Choroid plexus epithelial cell (primary cell): ENCODE measurements at places on chromosomes 2 and 18.
A peak's percentile ranks its signal among the peaks of the same experiment; 100 is the strongest.

DNA sequence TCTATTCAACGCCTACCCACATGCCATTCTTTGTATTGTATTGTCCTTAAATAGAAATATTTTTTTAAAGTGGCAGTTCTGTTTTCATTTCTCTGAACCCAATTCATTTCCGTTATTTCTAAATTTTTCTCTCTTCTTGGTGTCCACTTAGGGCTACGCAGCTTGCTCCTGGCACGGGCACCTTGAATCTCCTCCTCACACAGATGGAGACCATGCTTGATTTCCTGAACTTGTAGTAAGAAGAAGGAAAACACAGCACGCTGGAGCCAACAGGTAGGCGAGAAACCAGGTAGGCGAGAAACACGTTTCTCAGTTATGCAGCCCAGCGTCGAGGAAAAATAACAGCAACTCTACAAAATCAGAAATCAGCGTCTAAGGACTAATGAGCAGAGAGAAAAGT lies 428.9 kb downstream of the STK39 start:
- no peak for DNase-seq

DNA sequence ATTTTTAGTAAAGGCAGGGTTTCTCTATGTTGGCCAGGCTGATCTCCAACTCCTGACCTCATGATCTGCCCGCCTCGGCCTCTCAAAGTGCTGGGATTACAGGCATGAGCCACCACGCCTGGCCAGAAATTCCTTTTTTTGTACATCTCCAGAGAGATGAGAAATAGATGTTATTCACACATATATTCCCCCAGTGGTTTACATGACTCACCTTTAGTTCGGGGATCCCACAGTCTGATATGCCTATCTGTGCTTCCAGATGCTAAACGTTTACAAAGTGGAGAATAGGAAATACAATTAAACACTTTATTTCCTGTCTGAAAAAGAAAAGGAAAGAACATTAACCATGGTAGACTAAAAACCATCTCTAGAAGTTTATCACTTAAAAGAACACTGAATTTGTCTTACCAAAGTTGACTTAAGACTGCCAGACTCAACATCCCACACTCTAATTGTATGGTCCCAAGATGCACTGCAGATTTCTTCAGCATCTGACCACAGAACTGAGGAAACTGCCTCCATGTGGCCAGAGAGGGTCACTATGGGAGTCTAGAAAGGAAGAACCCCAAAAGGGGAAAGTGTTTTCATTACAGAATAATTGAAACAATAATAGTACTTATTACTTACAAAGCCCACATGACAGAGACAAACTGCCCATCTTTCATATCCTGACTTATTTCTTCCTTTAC lies 12.6 kb upstream of the ICA1L start:
- peak; percentile 45 for DNase-seq

DNA sequence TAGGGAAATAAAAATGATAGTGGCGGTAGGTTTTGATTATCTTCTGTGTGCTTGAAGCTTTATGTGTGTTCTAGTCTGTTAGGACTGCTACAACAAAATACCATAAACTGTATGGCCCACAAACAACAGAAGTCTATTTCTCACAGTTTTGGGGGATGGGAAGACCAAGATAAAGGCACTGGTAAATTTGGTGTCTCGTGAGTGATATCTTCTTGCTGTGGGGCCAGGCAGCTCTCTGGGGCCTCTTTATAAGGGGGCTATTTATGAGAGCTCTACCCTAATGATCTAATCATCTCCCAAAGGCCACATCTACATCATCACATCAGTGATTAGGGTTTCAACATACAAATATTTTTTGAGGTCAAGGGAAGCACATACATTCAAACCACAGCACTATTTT lies 86.8 kb upstream of the SPHKAP start:
- no peak for DNase-seq

DNA sequence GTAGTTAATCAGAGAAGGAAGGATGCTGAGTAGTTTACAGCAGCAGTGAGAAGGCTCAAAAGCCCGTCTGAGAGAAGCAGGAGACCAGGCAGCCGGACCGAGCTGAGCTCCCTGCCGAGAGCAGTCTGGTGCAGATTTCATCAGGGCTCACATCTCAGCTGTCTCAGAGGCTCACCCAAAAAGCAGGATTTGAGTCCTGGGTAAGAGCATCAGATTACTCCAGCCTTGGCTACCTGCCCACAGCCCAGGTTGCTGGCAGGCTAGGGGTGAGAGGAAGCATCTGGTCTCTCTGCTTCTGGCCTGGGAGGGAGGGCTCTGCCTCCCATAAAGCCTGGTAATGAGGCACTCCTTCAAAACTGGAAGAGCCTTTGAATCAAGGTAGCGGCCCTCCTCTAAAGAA lies 140.5 kb downstream of the ST6GAL2 start:
- DNase-seq: no peak

- no peak for DNase-seq
These were observed 26.6 kb upstream of the ICOS start for GRCh38 chr2:203909974-203910373.

- no peak for DNase-seq
These were observed 88.2 kb upstream of the VWC2L start for GRCh38 chr2:214322662-214323061.

- peak; percentile 10 for DNase-seq
These were observed 206.0 kb downstream of the HDAC4 start for GRCh38 chr2:239194731-239195317.

- DNase-seq: peak; percentile 47
These were observed 8.7 kb downstream of the FAM178B start for GRCh38 chr2:96977631-96978195.

DNA sequence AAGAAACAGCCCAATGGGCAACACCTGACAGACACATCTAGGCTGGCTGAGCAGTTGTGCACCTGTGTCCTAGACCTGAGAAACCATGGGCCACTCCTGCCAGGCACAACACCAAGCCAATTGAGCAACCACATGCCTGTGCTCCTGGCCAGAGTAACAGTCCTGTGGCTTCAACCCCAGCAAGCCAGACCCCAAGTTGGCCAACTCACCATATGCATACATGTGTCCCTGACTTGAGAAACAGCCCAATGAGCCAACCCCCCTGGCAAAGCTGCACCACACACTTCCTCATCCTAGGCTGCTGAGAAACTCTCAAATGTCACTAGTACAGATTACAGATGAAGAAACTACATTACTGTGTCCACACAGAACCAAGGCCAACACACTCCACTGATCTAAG lies 36.6 kb downstream of the USP34 start:
- no peak for DNase-seq

- no peak for DNase-seq
These were observed 317.9 kb downstream of the GBX2 start for GRCh38 chr2:235850289-235850688.

GRCh38 chr2:212979799-212980198 lies 171.6 kb downstream of the IKZF2 start:
- no peak for DNase-seq

GRCh38 chr2:65620524-65620923 lies 188.1 kb upstream of the SPRED2 start:
- peak; percentile 45 for DNase-seq

DNA sequence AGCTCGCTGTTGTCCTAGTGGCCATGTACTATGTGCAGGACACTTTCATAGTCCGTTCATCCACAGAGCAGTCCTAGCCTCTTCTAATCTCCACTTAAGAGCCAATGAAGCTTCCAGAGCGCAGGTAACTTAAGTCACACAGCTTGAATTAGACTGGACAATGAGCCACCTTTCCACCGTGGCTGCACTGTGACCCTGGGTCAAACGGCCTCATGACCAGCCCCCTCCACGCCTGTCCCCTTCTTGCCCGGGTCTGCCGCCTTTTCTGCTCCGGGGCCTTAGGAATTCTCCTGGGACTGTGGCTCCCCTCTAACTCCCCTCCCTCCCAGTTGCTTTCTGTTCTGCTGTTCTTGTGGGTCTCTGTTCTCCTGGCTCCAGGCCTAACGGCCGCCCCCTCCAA lies 8.4 kb upstream of the PRKCE start:
- DNase-seq: peak; percentile 15

GRCh38 chr2:131093696-131094462 lies 619 bp upstream of the FAM168B start:
- no peak for DNase-seq

- no peak for DNase-seq
These were observed 69.6 kb downstream of the MYO1B start for GRCh38 chr2:191314697-191315364.

DNA sequence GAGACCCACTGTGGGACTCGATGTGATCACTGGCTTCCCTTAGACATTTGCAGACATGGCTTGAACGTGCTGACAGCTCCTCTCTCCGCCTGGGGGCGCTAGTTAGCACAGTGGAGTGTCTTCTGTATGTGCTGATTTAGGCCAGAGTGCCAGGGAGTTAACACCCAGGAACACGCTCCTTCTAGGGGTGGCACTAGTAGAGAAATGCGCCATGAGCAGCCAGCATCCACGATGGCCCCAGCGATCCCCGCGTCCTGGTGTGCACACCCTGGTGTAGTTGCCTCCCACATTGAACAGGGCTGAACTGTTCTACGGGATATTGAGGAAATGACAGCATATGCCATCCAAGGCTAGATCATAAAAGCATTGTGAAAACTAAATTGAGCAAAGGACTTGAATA lies 11.4 kb upstream of the NMUR1 start:
- no peak for DNase-seq

DNA sequence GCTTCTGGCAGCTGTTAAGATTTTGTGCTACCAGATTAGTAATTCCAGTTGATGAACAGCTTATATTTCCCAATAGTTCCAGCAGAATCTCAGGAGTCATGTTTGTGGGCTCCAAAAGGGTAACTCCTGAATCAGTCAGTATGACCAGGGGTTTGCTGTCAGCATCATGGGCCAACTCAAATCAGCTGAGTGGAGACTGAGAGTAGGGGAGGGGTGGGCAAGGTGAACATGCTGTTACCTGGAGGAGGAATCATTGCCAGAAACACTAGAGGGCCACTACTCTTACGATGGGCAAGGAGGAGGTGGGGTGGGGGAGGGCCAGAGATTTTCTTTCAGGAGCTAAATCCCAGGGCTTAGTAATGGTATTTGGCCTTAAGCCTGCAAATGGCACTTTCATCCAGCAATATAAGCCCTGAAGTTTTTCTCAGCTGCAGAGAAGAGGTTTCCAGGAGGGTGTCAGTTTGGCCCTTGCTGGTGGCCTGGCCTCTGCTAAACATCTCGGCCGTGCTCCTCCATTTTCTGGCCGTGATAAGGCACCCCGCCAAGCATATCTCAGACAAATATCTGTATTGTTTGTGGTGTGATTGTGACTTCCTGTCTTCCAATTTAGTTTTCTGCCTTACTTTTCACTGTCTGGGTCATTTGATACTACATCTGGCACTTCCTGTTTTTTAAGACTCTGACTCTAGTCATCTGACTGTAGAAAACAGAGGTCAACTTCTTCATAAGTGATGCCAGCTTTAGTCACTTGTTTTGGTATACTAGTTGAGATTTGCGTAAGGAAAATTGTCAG lies 120.5 kb upstream of the CXCR4 start:
- DNase-seq: peak; percentile 71

- DNase-seq: peak; percentile 20
These were observed 114.3 kb upstream of the ARL4C start for GRCh38 chr2:234611209-234611608.

DNA sequence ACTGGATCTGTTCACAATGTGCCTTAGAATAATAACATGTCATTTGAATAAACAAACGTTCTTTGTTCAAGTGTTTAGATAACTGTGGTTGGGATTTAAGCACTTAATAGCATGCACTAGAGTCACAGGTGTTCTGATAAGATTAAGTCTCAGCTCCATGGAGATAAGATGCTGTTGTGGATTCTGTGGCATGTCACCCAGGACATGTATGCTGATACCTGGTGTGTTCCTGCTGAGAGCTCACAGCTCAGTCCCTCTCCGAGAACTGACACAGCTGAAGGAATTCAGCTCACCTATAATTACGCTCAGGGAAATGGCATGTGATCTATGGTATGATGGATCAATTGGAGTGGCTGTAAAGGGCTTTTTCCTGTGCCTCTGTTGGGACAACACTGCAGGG lies 75.4 kb upstream of the ST6GAL2 start:
- DNase-seq: no peak

DNA sequence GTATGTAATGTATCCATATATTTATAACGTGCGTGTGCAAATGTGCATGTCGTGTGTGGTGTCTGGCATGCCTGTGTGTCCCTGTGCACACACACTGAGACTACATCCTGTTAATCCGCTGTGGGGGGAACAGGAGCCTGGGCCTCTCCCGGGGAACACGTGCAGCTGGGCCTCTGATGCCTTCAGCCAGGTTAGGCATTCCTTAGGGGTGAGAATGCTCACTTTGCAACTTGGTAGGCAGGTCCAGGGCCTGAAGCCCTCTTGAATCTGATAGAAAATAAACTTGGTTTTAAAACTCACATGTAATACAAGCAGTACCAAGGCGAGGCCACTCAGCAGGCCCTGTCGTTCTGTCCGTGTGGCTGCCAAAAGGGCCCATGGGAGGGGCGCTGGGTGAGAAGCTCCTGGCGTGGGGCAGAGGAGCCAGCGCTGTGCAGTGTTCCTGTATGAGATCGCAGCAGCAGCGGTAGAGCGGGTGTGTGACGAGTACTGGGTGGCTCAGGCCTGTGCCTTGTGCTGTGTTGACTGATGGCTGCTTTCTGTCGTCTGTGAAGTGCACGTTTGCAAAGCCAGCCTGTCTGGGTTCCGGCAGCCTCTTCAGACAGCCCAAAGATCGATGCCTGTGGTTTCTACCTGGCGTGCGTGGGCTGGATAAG lies 16.2 kb downstream of the SALL3 start:
- DNase-seq: no peak

GRCh38 chr2:41033127-41033526 lies 581.2 kb upstream of the SLC8A1 start:
- DNase-seq: no peak

- peak; percentile 95 for DNase-seq
These were observed 3.0 kb upstream of the IRS1 start for GRCh38 chr2:226802573-226802972.

- DNase-seq: peak; percentile 6
These were observed 96.0 kb downstream of the SOS1 start for GRCh38 chr2:39024833-39025232.

DNA sequence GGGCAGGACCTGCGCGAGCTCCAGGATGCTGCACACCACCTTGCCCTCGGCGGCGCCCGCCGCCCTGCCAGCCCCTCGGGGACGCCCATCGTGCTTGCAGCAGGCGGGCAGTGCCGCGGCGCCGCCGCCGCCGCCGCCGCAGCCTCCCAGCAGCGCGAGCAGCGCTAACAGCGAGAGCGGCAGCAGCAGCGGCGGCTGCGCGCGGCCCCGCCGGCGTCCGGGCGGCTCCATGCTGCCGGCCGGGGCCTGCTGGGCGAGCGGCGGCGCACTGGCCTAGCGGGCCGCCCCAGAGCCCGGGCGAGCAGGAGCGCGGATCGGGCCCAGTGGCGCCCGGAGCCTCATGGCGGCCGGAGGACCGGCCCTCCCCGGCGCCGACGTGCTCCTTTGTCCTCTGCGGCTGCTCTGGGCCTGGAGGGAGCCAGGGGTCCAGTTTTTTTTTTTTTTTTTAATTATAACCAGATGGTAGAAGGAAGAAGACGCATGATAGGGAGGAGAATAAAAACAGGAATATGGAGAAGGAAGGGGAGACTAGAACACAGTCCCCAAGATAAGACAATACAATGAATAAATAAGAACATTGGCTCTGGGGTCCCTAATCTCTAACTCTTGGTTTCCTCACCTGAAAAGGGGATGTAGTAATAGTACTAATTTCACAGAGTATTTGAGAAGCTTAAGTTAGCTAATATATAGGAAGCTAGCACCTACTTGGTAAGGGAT lies 17.1 kb upstream of the ANKRD62 start:
- DNase-seq: peak; percentile 56

GRCh38 chr18:43866696-43867095 lies 589.4 kb upstream of the SYT4 start:
- no peak for DNase-seq
